ENCODE measurements at places on chromosomes 3 and 15.

DNA sequence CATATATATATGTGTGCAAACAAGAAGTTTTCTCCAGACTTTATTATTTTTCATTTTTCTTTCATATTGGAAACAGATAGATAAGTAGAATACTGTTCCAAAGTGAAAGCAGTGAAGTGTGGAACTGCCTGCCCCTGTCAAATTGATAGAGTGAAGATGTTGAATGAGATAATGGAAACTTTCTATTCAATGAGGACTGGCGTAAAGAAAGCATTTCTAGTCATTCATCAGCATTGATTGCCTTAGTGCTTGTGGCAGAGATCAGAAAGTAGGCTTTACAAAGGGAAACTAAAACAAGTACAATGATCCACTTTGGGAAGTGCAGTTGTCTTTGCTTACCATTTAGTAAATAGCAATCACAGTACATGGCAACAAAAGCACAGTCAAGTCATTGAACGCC is 300.0 kb downstream of the CADM2 start:
- DNase-seq, result no peak

- no peak for DNase-seq
Observed at GRCh38 chr15:82228750-82229149, 33.8 kb downstream of the EFL1 start.

GRCh38 chr3:64651741-64652241 is 36.0 kb downstream of the ADAMTS9 start:
- DNase-seq, result no peak

- DNase-seq, result no peak
Observed at GRCh38 chr3:132822266-132822665, 100.1 kb upstream of the NPHP3 start.

- no peak for DNase-seq
Observed at GRCh38 chr3:133038089-133038730, at the start of gene TMEM108. TMEM108 (plus strand) TSS chr3:133038391.

DNA sequence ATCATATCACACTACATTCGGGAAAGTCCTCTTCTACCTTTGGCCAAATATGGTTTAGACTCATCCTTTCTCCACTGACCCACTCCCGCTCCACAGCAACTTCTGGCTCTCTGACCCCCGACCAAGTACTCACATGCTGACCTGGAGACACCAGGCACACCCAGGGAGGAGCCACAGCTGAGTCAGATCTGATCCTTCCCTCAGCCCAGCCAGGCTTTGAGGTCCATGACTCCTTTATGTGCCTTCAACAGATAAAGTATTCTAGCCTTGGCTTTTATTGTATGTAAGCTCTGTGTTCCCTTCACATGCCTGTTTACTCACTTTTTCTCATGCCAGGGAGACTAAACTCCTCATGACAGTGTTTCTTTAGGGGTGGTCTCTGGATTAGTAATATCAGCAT is 166.9 kb upstream of the UMPS start:
- no peak for DNase-seq

GRCh38 chr15:66797921-66798320 is 95.9 kb downstream of the SMAD6 start:
- DNase-seq, result no peak

GRCh38 chr3:134797741-134798451 is 2.8 kb downstream of the EPHB1 start:
- DNase-seq, result no peak

DNA sequence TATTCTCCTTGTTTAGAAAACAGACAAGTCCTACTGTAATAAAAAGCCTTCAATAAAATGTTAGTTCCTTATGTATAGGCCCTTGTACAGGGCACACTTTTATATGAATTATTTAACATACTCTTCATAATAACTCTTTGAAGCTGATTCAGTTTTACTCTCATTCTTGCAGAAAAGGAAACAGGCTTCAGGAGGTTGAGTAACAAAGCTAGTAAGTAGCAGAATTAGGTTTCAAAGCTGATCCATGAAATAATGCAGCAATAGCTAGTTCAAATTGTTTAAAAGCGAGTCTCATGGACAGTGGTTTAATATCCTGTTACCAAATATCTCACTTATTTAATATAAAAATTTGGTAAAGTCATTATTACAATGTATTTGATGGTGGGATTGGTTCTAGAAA is 25.0 kb downstream of the TCF12 start:
- DNase-seq, result no peak

- DNase-seq, result no peak
Observed at GRCh38 chr3:88076712-88077111, 17.7 kb downstream of the ZNF654 start.

DNA sequence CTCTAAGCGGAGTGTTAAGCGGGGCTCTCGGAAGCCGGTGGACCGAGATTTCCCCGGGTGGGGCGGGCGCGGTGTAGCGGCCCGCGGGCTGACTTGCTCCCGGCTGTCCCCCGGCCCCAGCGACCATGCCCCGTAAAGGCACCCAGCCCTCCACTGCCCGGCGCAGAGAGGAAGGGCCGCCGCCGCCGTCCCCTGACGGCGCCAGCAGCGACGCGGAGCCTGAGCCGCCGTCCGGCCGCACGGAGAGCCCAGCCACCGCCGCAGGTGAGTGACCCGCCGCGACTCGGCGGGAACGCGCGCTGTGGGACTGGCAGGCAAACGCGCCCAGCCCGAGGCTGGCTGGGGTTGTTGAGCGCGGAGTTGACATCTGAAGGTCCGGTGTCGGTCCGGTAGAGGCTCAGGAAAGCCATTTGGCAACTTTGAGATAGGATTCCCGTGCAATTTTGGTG is 1.3 kb downstream of the SMC4 start:
- no peak for DNase-seq

GRCh38 chr15:65827065-65827464 is 35.0 kb upstream of the DENND4A start:
- no peak for DNase-seq

GRCh38 chr3:70201975-70202374 is 110.5 kb downstream of the MDFIC2 start:
- no peak for DNase-seq

DNA sequence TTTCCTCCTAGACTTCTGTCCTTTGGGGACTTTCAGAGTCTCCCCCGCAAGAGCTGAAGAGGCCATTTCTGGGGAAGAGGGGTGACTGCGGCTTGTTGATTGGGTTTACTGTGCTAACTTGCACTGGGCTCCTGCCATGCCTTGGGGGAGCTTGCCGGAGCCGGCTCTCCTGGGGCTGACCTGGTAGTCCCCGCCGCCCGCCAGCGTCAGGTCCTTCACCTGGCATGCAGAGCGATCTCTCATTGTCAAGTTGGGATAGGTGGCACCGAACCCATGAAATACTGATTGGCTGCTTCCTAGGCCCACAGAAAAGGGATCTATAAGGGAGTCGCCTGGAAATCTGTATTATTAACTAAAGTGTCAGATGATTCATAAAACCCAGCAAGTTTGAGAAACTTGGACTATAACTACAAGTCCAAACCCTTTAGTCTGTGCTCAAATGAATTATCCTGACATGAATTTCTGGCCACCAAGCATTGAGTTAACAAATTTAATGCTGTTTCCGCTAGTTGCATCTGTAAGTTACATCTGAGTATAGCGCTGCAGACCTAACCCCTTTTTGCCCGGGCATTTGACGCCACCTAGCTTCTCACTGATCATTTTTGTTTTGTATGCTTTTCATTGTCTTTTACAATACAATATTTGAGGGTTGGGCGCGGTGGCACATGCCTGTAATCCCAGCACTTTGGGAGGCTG is 607 bp upstream of the IMP3 start:
- DNase-seq, result peak; percentile 52

DNA sequence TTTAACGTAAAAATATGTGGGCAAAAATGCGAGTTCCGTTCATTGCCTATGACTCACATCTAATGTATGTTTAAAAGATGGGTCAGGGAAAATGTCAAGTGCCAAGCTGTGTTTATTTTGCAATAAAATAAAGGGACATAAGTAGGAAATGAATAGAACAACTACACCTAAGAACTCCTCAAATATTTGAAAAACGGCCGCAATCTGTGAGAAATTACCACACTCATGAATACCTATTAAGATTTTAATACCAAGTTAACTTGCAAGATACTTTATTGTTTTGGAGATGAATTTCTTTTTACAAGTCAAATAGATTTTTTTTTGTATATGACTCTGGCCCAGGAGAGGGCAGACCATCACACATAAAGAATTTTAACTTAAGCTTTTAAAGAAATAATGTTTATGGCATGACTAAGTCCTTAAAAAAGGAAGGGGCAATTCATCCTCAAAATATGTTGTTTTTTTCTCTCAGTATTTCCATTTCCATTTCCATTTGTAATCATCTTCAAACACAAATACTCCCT is 152.7 kb downstream of the SUCNR1 start:
- no peak for DNase-seq

- DNase-seq, result no peak
Observed at GRCh38 chr3:151383956-151384355, 597 bp downstream of the P2RY12 start.

DNA sequence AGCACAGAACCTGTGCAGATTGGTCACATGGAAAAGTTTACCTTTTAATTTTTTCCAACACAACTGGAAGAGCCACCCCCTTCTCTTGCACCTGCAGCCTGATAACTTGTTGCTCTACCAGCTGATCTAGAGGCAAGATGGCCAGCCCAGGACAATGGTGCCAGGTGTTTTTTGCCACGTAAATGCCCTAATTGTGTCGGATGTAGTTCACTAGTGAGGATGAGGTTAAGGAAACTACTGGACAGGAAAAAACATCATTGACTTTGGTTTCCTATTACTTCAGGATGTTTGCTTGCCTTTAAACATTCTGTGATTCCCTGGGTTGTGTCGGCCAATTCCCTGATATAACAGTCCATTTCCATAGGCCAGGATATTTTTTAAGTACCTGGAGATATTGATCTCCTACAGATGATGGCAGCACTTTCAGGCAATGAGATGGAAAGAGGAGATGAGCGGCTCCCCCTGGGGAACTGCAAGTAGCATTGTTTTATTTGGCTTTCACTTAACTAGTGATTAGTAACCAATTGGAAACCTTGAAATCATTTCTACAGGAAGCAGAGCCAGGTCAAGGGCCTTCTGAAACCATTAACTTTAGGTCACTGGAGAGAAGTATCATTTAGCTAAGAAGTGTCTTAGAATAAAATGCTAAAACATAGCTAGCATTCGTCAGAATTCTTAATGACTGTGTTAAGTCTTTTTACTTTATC is 72.5 kb downstream of the OSBPL10 start:
- no peak for DNase-seq

GRCh38 chr15:57890351-57890750 is 175.2 kb downstream of the ALDH1A2 start:
- DNase-seq, result no peak

DNA sequence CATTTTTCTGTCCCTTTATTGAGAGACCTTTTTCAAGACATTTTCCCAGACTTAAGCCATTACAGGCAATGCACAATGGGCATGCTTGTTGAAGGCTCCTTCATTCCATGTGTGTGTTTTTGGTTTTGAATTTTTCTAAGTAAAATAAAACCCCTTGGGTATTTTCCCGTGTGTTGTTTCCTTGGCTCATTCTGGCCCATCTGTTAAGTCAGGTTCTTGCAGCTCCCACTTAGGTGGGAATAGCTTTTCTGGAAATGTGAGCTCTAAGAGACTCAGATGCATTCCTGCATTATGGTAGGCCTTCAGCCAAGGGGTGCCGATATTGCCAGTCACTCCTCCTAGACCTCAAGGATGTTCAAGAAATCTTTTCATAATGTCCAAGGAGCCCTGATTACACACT is 314.9 kb downstream of the CACNA2D3 start:
- no peak for DNase-seq

DNA sequence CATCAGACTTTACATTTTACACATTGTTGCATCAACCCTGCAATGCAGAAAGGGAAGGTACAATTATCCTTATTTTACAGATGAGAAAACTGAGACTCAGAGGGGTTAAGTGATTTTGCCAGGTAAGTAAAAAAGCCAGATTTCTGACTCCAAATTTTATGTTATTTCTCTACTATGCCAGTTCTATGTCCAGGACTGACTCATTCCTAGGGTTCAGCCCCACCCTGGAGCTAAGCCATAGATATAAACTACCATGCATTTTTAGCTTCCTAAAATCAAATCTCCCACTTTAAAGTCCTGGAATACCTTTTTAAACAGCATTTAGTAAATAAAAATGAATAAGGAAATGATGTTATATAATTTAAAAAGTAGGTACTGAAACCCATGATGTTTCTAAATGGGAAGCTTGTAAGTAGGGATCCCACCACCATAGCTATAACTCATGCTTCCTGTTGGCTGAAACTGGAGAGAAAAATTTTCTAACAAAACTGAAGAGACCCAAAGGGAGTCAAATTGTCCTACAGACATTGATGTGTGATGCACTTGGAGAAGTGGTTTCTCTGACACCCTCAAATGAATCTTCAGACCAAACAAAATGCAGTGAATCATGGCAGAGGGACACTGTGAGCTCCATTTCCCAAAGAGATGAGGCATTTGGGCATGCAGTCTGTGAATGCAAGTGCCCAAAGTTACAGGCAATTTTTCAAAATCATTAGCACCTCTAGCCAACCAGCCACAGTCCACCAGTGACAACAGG is 301.7 kb upstream of the UMPS start:
- DNase-seq, result no peak

- DNase-seq, result no peak
Observed at GRCh38 chr3:6204891-6205290, 656.0 kb upstream of the GRM7 start.

- no peak for DNase-seq
Observed at GRCh38 chr3:149167898-149168297, 38.5 kb downstream of the HPS3 start.

DNA sequence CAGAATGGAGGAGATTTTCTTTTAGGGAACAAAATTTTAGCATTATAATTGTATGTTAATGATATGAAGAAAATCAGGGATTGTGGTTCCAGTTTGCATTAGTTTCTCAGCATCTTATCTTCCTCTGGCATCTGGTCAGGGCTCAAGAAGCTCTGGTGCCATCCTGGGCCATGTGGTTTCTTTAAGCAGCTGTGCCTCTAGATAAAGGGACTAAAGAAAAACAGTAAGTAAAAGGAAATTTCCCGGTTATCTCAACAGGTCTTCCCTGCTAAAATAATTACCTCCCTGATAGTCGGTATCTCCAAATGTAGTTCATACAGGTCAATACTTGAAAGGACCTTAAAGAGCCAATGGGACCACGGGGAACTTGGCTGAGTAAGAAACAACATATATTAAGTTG is 375.1 kb upstream of the RBMS3 start:
- DNase-seq, result no peak

GRCh38 chr15:43251185-43251870 is 15.4 kb downstream of the TGM5 start:
- no peak for DNase-seq

GRCh38 chr3:186090901-186091300 is 18.0 kb downstream of the ETV5 start:
- no peak for DNase-seq

- peak; percentile 51 for DNase-seq
Observed at GRCh38 chr3:184711493-184712247, at the start of gene MAGEF1. MAGEF1 (minus strand) TSS chr3:184712064; CDS start chr3:184711821, 243 bp downstream.

DNA sequence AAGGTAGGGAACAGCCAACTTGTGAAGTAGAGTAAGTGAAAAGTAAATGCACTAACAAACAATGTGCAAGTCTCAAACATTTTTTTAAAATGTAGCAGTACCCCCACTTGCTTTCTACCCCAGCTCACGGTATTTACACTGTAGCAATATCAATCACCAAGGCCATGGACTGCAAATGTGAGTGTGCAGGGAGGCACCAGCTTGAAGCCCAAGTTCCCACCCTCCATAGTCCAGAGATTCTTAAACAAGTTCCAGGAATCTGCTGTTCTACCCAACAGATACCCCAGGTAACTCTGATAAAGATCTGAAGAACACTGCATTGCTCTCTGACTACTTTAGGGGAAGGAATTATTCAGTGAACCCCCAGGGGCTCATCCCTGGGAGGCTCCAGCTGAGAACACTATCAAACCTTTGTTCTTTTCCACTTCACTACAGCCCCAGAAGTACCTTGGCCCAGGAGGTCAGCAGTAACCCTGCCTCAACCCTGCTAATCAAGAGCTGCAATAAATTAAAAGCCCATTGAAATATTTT is 86.1 kb downstream of the FOXP1 start:
- no peak for DNase-seq

Measured in activated CD4-positive, alpha-beta T cell treated with anti-CD3 and anti-CD28 coated beads, Interleukin-2, amount 50 U/mL, for 1 hour (primary cell).